ENCODE measurements at places on chromosomes 5 and 9. TPM values are rescaled to one million over a fixed set of nuclear protein-coding genes. Genes with fewer than 3 reads are reported as not detected.
A peak's percentile ranks its signal among the peaks of the same experiment; 100 is the strongest.

- peaks cover 8% of the 10 kb centered on the region for H3K27me3 ChIP-seq
- no peaks in the 10 kb centered on the region for H3K4me1 ChIP-seq
- DNase-seq, result no peak
- H3K4me3 ChIP-seq, result no peak overlapping the region
- H3K36me3 ChIP-seq, result no peaks in the 10 kb centered on the region
These were observed 46.2 kb upstream of the NKD2 start for GRCh38 chr5:962386-962785.

DNA sequence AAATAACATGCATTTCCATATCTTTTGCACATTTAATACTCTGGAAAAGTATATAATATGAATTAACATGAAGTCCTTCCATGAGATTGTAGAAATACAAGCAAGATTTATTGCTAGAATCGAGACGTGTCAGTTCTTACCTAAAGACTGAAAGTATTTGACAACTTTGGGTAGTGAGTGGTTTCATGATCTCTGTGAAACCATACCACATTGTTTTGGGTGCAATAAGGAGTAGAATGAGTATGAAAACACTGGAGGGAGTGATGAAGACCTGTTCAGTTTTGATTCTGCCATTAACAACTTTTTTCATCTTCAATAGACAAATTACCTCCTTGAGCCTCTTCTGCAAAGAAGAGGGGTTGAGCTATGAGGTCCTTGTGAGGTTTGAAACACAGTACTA, 133.7 kb downstream of the NUDT12 start:
- no peaks in the 10 kb centered on the region for H3K4me1 ChIP-seq
- H3K36me3 ChIP-seq, result no peaks in the 10 kb centered on the region
- no peak overlapping the region for H3K4me3 ChIP-seq
- no peak for DNase-seq
- H3K27me3 ChIP-seq, result no peaks in the 10 kb centered on the region
- no peak overlapping the region for H3K27ac ChIP-seq

DNA sequence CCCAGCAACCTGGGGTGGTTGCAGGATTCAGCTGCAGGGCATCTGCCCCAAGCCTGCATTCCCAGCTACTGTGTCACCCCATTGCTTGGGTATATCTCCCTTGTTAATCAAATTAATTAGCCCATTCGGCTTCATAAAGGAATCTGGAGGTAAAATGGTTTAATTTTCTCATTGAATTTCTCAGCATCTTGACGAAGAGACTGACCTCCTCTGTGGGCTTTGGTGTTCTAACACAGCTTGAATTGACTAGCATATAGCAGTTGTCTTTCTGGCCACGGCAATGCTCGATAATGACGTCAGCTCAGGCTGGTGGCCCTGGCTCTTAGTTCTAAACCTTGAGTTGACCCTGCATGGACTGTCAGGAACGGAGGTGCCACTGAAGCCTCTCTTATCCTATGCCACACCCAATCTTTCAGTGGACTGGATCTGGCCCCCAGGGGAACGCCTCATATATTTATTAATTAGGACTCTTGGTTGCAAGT, 72.4 kb downstream of the MSX2 start:
- H3K36me3 ChIP-seq, result no peaks in the 10 kb centered on the region
- no peak overlapping the region for H3K4me3 ChIP-seq
- H3K4me1 ChIP-seq, result peaks cover 8% of the 10 kb centered on the region
- no peaks in the 10 kb centered on the region for H3K27me3 ChIP-seq
- no peak for DNase-seq

GRCh38 chr9:101434998-101435397, 576 bp downstream of the ALDOB start:
- H3K4me1 ChIP-seq, result peaks cover under 1% of the 10 kb centered on the region
- H3K4me3 ChIP-seq, result no peak overlapping the region
- no peaks in the 10 kb centered on the region for H3K27me3 ChIP-seq
- no peak for DNase-seq
- H3K36me3 ChIP-seq, result no peaks in the 10 kb centered on the region

The SLC24A2 gene
- 0.10 TPM for total RNA-seq

The PHF24 gene
- total RNA-seq, result 0.13 TPM

GRCh38 chr9:87422999-87423398, 74.7 kb upstream of the DAPK1 start:
- no peak overlapping the region for H3K27ac ChIP-seq
- no peak for DNase-seq
- H3K4me3 ChIP-seq, result no peak overlapping the region
- no peaks in the 10 kb centered on the region for H3K4me1 ChIP-seq
- peaks cover 8% of the 10 kb centered on the region for H3K36me3 ChIP-seq

DNA sequence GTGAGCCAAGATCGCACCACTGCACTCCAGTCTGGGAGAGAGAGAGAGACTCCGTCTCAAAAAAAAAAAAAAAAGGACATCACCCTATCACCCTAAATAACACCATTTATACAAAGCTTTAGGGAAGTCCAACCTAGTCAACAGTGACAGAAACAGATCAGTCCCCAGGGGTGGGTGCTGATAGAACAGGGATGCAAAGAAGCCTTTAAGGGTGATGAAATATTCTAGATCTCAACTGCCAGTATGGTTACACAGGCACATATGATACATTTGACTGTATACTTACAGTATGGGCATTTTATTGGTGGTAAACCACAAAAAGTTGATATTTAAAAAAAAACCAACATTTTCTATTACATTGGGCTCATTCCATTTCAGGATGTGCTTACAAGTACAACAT, 4.8 kb downstream of the RETREG1 start:
- H3K4me1 ChIP-seq, result peaks cover 29% of the 10 kb centered on the region
- DNase-seq, result no peak
- peaks cover 3% of the 10 kb centered on the region for H3K27me3 ChIP-seq
- no peak overlapping the region for H3K4me3 ChIP-seq

The WNT8A gene
- 0.69 TPM for total RNA-seq

GRCh38 chr5:154794525-154795234, 39.5 kb downstream of the LARP1 start:
- H3K27ac ChIP-seq, result peak overlapping the region; percentile 3
- no peak for DNase-seq
- H3K4me3 ChIP-seq, result no peak overlapping the region
- H3K36me3 ChIP-seq, result peaks cover 39% of the 10 kb centered on the region
- peaks cover 2% of the 10 kb centered on the region for H3K27me3 ChIP-seq

DNA sequence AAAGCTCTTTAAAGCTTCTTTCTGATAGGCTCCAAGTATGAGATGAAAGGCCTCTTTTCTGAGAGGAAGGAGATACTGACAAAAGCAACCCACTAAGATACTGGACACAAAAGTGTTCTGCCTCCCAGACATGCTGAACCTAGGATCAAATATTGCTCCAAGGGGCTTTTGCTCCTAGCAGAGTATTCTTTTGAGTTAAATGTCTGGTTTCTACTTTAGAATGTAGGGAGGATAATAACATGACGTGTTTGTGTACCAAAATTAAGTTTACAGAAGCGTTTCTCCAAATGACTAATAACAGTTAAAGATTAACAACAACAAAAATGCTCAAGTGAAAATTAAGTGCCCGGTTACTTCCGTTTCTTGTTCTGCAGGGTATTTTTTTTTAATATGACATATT, 2293.3 kb upstream of the C9orf72 start:
- no peaks in the 10 kb centered on the region for H3K36me3 ChIP-seq
- no peaks in the 10 kb centered on the region for H3K27me3 ChIP-seq
- no peak overlapping the region for H3K4me3 ChIP-seq
- no peaks in the 10 kb centered on the region for H3K4me1 ChIP-seq

The PCDHGA3 gene
- 1.4 TPM for total RNA-seq

The DMRTA1 gene
- 6.3 TPM for total RNA-seq

GRCh38 chr5:93715761-93716160, 25.6 kb downstream of the POU5F2 start:
- no peak overlapping the region for H3K27ac ChIP-seq
- H3K4me1 ChIP-seq, result no peaks in the 10 kb centered on the region
- no peak for DNase-seq
- H3K27me3 ChIP-seq, result peaks cover 4% of the 10 kb centered on the region
- H3K36me3 ChIP-seq, result no peaks in the 10 kb centered on the region

The PLAC8L1 gene
- total RNA-seq, result 0.80 TPM

- peaks cover 3% of the 10 kb centered on the region for H3K36me3 ChIP-seq
- peaks cover 7% of the 10 kb centered on the region for H3K27me3 ChIP-seq
- no peak for DNase-seq
- no peak overlapping the region for H3K27ac ChIP-seq
- H3K4me3 ChIP-seq, result no peak overlapping the region
These were observed 6.4 kb upstream of the ST6GALNAC6 start for GRCh38 chr9:127905788-127906191.

- H3K4me3 ChIP-seq, result no peak overlapping the region
- no peaks in the 10 kb centered on the region for H3K4me1 ChIP-seq
- DNase-seq, result no peak
These were observed 135.2 kb upstream of the PRDM9 start for GRCh38 chr5:23372177-23372576.

DNA sequence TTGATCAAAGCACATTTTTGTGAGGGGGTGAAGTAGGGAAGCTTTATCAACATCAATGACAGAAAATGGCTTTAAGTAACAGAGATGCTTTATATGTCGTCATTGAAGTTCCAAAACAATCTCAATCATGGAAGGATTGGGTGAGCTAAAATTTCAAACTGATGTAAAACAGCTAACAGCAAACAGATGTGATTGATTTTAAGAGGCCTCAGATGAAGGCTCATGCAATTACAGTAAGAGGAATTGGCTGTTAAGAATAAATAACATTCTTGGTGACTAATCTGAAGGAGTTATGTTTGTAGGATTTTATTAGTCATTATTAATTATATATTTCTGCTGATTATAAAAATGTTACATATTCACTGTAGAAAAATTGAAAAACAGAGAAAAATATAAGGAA, 63.5 kb upstream of the PUM3 start:
- H3K36me3 ChIP-seq, result no peaks in the 10 kb centered on the region
- DNase-seq, result no peak
- H3K4me1 ChIP-seq, result no peaks in the 10 kb centered on the region
- H3K27ac ChIP-seq, result no peak overlapping the region
- H3K4me3 ChIP-seq, result no peak overlapping the region
- no peaks in the 10 kb centered on the region for H3K27me3 ChIP-seq

GRCh38 chr5:151925340-151925739, 689 bp upstream of the GLRA1 start:
- no peaks in the 10 kb centered on the region for H3K4me1 ChIP-seq
- peaks cover 4% of the 10 kb centered on the region for H3K27me3 ChIP-seq
- no peak overlapping the region for H3K4me3 ChIP-seq
- no peak overlapping the region for H3K27ac ChIP-seq
- H3K36me3 ChIP-seq, result no peaks in the 10 kb centered on the region

All from endothelial cell (in vitro differentiated cells).